ENCODE measurements at places on chromosomes 2 and 18.
A peak's percentile ranks its signal among the peaks of the same experiment; 100 is the strongest.

GRCh38 chr2:174603280-174603679 lies 5.7 kb upstream of the WIPF1 start:
- DNase-seq, result peak; percentile 67

- no peak for DNase-seq
Observed at GRCh38 chr2:122412360-122412759, 656.9 kb downstream of the TSN start.

DNA sequence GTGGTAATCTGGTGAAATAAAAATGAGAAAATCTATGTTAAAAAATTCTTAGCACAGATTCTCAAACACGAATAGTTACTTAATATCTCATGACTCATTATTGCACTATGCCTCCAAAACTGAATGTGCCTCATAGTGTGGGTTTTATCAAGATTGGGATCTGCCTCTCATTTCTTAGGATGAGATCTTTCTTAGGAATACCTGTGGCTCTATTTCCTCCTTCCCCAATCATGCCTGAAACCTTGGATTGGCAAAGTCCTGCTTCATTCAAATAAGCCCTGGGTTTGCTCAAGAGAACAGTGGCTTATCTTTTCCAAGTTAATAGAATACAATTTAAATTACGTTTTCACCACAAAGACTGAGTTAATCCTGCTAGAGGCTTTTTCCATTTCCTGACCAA lies 100.3 kb downstream of the DPP10 start:
- DNase-seq, result no peak

GRCh38 chr2:229674830-229675530 lies 39.4 kb downstream of the DNER start:
- DNase-seq, result no peak

DNA sequence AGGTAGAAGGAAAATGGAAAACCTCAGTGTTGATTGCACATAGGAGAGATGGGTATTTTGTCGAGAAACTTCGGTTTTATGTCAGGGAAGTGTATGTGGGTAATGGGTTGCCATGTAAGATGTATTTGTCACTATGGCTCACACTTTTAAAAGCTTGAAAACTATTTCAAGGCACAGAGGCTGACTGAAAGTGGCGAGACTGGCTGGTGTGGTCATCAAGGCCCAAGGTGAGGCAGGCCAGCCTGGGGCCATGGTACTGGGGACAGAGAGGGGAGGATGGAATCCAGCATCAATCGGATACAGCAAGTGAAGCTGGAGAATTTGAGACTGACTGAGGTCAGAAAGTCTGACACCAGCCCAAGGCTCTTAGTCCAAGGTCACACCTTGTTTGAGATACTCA lies 77.2 kb upstream of the MCFD2 start:
- DNase-seq, result no peak

DNA sequence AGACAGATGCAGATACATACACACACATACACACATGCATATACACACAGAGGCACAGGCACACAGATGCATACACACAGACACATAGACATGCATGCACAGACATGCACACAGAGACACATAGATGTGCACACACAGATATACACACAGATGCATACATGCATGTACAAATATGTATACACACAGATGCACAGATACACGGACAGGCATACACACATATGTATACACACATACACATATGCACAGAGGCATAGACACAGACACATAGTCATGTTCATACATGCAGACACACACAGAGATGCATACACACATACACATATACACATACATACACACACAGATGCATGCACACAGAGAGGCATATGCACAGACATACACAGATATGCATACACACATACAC lies 437.3 kb upstream of the SMIM21 start:
- DNase-seq, result no peak

GRCh38 chr2:12318427-12319057 lies 398.2 kb upstream of the TRIB2 start:
- no peak for DNase-seq

DNA sequence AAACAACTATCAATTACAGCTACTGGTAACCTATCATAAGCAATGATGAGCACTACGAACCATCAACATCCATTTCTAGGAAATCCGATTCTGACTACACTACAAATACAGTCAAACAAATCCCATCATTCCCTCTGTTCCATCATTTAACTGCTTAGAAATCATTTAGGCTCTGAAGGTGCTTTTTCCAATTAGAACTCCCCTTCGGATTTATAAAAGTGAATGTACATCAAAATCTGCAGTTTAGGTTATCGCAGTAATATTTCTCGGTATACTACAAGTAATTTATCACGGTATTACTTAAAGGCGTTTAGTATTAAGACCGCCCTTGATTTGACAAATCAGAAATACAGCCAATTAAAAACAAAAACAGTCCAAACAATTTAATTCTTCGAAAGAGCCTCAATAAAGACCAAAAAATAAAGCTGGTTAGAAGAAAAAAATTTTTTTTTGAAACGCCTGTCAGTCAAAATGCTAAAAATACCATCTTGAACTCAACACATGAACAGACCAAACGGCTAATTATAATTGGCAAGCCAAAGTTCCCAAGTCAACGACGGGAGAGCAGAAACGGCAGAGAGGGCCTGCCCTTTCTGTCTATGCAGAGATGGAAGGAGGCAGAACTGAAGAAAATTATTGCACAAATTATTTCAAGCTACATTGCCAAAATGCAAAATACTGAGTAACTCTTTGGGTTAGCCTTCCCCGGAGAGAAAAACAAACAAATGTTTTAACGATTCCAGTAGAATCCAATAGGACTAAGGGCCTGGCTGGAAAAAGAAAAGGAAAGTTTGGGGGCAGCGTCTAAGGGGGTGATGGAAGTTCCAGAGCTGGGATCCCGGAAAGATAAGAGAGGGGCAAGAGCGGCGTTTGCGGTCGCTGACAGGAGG lies 1.2 kb downstream of the VPS54 start:
- DNase-seq, result no peak

Data from posterior cingulate gyrus (tissue), 11 donors.